ENCODE measurements at places on chromosomes 5 and 9.

DNA sequence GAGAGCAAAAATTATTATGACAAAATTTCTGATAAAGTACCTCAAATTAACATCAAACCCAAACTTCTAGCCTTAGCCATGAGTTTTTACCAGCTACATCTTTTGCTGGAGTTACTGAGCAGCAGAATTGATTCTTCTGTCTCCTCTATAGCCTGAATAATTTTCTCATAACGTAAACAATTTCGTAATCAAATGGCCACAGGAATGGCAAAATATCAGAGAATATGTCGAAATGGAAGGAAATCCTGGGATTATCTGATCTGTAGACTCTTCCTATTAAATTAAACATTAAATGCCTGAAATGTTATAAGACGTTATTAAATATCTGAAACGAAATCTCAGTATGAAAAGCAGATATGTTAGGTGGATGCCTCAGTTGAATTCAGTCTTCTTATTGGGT is 41.1 kb downstream of the LURAP1L start:
- no peak for DNase-seq

DNA sequence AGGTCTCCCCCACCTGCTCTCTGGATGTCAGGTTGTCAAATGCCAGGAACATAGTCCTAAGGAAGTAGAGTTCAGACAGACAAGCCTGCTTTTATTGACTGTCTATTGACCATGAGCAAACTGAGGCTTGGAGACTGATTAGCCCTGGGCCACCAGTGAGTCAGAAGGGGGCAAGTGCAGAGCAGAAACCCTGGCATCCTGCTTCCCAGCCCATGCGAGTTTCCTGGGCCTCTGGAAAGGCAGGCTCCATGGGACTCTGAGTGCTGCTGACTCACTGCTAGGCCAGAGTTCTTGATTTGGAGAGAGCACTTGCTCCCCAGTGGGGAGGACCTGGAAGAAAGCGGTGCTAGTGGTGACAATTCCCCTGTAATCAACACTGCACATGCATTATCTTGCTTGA is 2.8 kb upstream of the HBEGF start:
- DNase-seq = no peak

DNA sequence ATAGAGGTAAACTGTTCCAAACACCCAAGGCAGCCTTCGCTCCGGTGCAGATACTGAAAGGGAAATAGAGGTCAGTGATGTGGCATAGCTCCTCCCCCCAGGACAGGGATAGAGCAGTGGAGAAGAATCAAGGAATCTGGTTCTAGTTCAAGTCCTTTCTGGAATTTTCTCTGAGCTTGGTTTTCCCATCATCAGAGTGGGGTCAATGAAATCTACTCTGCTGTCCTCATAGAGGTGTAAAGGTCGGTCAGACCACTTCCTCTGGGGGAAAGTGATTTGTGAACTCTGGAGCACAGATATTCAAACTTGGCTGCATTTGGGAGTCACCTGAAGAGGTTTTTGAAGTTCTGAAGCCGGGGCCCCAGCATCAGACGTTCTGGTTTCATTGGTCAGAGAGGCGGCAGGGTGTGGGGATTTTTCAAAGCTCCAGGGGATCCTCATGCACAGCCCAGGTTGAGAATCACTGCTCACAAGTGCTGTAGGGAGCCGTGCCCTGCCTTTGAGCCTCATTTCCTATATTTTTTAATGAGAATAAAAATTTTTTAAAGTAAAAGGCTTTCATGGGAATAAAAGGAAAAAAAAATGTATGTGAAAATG is 105.7 kb upstream of the RAD23B start:
- no peak for DNase-seq

DNA sequence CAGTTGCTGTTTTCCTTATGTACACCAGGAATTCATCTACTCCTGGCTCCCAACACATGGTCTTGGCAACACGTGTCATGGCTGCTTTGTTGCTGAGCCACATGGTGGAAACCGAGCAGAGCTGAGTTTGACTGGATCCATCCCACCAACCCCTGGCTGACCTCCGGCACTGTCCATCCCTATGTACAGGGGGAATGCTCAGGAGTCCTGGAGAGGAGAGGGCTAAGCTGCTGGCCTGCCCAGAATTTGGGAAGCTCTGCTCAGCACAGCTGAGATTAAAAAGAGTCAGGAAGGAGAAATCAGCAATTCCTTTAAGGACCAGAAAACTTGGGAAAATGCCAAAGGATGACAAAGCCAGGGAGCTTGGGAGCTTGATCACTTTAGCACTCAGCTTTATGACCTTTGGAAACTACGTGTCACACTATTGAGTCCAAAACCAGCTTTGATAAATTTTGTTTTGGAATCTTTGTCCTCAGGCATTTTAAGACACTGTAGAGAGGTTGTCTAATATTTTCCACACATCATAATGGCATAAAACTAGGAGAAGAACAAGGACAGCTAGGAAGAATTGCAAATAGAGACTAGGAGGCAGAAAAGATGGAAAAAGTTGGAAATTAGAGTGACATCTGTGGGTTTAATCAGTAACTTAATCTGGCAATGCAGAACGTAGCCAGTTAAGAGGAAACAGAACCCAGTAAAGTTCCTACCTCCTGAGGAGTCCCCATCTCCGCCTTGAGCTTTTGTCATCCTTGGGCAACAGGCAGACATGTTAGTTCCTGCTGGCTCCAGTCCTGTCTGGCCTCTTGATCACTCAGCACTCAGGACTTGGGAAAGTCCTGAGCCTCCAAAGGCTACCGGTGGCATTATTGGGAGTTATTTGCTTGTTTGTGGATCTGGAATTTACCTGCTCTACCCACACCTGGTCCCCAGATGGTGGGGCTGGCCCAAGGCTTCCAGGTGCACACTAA is 62.5 kb upstream of the PLPP1 start:
- no peak for DNase-seq

GRCh38 chr9:78407636-78408312 is 110.8 kb downstream of the PSAT1 start:
- no peak for DNase-seq

DNA sequence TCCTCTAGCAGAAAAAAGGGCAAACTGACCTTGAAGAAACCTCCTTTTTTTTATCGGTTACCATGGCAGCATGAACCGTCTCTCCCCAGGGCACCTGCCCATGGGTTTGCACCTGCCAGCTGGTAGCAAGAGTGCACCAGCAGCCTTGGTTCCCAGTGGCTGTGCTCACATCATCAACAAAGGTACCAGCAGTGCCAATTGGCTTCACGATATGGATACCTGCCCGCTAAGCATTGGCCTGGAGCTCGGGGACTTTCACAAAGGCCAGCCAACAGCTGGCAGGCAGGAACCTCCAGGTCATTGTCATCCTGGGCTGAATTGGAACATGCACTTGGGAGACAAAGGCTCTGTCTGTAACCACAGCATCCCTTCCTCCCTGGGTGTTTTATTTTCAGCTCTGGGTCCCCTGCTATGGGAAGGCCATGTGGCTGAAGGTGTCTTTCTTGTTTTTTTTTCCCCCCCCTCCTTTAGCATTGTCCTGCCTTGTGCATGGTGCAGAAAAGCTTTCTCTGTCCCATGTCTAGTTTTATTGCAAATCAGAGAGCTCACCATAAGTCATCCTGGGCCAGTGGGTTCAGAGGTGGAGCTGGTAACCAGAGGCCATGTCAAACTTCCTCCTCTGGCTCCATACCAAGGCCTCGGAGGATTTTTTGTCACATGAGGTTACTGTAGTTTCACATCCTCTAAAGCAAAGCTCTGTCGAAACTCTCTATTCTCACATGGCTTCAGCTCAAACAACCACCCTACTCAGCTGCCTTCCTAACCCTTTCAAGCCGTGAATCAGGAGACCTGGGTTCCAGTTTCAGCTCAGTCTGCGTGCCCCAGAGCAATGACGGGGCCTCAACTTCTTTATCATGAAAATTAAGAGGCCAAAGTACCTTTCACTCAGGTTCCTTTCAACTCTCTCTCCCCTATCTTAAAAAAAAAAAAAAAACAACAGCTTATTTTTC is 145.5 kb upstream of the MAP3K1 start:
- DNase-seq = no peak

- no peak for DNase-seq
Observed at GRCh38 chr5:78634634-78635033, 13.9 kb downstream of the LHFPL2 start.

- DNase-seq = no peak
Observed at GRCh38 chr5:152007653-152008335, 83.1 kb upstream of the GLRA1 start.

- no peak for DNase-seq
Observed at GRCh38 chr9:94869415-94869843, 142.9 kb downstream of the AOPEP start.
